ENCODE measurements at places on chromosomes 2 and 18.

DNA sequence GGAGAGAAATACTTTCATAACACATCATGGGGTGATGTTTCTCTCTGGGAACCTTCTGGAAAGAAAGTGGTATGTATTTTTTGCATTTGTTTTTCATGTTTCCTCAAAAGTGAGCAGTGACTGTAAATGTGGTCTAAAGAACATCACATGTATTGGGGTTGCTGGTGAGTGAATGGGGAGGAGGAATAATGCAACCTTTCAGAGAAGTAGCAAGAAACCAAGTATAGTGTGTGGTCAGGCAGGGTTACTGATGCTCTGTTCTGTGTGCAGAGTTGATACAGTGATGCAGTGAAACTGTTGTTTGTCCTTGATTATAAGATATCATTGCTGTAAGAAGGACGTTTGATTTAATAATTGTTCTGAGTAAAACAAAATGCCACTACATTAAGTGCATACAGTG lies 24.1 kb downstream of the ADNP2 start:
- no peak for DNase-seq

DNA sequence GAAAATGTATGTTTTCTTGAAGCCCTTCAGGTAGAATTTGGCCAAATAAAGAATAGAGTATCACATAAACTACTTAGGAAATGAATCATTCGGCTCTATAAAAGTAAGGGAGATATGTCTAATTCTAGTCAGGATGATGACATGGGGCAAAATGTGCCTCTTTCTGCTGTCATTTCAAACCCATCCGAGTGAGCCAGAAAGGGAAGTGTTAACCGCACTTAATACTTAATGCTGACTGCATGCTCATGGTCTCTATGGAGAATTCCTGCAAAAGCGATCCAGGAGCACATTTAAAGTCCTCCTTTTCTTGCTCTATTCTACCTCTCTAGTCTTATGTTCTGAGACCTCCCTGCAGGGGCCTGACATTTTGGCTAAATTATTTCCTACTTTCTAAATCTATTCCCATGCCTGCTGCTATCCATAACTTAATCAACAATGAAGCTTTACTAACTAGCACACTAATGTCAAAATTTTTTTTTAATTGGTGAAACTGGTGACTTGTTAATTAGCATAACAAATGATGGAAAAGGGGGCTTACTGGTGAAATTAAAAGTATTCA lies 127.4 kb downstream of the CDC42EP3 start:
- no peak for DNase-seq

DNA sequence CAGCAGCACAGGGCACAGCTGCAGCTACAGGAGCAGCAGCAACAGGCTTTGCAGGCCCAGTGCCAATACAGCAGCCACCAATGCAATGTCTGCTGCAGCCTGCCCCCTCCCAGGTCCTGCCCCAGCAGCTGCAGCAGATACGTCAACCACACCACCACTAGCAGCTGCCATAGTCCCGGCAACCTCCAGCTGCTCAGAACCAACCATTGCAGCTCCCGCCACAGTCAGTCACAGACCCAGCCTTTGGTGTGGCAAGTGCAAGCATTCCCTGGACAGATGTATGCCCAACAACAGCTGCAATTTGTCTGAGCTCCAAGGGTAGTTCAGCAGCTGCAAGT lies 53.3 kb upstream of the TUBA3E start:
- no peak for DNase-seq

DNA sequence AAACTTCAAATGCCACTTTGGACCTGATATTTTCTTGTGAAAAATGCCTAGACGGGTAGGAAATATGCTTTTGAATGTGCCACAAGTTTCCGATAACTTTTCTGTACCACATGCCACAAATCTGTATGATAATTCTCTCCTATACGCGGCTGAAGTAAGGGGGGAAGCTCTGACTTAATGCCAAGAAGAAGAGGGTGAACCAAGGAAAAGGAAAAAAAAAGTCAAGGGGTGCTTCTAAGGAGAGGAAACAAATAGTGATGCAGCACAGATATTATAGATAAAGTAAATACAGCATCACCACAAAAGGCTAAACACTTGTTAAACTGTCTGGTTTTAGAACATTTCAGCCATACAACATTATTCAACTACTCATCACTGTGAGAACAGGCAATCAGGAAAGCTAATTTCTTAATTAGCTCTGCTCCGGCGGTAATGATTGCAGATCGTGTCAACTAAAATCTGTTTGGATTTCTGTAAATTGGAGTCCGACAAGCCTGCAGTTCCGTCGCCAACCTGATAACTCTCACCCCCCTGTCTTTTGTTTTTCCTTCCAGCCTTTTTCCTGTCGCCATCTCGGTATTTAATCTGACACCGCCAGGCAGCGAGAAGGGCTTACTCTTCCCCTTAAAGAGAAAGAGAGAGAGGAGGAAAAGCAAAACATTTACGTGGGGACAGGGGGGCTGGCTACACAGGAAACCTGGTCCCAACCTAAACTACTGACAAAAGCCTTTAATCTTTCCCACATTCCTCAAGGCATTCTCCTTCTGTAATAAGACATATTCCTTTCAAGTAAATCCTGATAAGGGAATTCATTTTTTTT lies 67.5 kb downstream of the ZEB2 start:
- DNase-seq: no peak

- no peak for DNase-seq
Measured at GRCh38 chr18:23718243-23718720, 29.0 kb downstream of the LAMA3 start.

- no peak for DNase-seq
Measured at GRCh38 chr2:27003857-27004256, 28.9 kb upstream of the TMEM214 start.

DNA sequence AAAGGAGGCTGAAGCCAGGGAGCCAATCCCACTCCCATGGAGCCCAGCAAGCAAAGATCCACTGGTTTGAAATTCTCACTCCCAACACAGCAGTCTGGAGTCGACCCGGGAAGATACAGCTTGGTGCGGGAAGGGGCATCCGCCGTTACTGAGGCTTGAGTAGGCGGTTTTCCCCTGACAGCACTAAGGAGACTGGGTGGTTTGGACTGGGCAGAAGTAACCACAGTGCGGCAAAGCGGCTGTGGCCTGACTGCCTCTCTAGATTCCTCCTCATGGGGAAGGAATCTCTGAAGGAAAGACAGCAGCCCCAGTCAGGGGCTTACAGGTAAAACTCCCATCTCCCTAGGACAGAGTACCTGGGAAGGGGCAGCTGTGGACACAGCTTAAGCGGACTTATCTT lies 261.6 kb upstream of the KYNU start:
- no peak for DNase-seq

GRCh38 chr2:139357972-139358371 lies 577.8 kb upstream of the NXPH2 start:
- DNase-seq: no peak

DNA sequence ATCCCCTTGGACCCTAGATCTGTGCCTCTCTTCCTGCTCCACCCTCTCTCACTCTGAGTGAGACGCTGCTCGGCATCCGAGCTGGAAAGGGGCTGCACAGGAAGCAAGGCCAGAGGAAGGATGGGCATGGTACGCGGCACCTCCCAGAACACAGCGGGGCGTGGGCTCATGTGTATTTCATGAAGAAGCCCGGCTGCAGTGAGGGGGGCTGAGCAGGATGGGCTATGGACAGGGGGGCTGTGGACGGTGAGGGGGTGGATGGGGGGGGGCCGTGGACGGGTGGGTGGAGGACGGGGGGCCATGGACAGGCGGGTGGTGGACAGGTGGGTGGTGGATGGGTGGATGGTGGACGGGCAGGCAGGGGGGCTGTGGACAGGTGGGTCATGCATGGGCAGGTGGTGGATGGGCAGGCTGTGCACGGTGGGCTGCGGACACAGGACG lies 28.5 kb downstream of the SLC66A2 start:
- DNase-seq: no peak

DNA sequence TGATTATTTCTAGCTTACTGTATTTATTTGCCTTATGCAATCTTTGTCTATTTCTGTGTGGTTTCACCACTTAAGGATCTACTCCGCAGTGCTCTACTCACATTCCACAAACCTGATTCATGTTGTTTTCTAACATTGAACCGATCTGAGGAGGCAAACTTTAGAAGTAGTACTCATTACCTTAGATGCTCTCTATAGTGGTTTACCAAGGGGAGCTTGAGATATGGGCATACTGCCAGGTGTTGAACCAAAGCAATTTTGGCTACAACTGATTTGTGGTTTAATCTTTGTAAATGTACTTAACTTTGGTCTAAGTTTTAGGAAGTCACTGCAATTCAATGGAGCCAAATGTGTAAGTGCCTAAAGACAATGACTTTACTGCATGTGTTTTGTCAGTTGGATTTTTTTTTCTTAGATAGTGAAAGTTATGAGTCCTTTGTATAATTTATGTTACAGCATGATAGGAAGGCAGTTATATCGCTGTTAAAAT lies 50.1 kb downstream of the MAP2 start:
- no peak for DNase-seq

GRCh38 chr2:230829959-230830358 lies 34.8 kb upstream of the ITM2C start:
- DNase-seq: no peak

DNA sequence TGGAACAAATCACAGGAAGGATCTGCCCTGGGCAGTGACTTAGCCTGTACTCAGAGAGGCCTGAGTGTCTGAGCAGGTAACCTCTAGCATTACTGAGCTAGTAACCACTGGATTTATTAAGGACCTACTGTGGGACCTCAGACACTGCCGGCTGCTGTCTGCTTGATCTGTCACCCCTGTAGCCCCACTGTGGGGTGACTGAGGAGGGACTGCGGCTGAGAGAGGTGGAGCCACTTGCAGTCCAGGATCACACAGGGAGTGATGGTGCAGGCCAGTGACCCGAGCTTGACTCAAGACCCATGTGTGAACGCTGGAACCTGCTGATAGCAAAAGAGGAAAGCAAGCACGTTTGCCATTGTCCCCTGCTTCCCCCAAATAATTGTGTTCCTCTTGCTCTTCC lies 15.6 kb downstream of the CHMP1B start:
- DNase-seq: no peak

DNA sequence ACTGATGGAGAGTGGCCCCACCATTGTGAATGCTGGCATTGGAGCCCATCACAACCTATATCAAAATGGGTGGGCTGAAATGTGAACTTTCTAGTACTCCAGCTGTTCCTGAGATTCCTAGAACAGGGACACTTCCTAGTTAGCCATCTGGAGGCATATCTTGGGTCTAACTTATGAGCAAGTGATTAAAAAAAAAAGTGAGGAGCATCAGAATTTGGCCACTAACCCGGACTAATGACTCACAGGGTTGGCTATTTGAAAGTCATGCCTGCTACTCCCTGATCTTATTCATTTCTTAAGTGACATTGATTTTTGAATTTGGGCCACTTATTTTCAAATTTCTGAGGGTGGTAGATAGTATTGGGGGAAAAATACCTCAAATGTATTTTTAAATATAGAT lies 216.6 kb downstream of the HRH4 start:
- DNase-seq: no peak

DNA sequence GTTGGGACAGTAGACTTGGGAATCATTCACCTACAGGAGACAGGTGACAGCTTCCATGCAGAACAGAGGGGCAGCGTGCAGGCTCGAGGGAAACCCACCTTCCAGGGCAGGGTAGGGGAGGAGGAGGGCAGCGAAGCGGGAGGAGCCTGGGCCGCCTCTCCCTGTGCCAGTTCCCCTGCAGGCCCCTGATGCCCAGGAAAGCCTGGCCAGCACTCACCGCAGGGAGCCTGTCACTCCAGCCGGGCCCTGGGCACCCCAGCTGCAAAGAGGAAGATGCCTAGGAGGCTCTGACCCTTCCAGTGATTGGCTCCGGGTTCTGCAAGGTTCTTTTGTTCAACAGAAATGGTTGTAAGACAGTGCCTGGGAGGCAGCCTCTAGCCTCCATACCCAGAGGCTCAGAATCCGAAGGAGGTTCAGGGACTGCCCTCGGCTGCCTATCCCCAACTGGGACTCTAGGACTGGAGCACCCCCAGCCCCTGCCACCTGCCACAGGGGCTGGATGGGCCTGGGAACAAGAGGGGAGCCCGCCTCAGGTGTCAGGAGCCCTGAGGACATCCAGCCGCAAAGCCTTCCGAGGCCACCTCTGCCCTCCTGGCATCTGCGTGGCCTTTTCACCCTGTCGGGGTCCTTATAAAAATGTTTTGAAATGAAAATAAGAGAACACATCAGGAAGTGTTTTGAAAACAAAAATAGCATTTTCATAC lies 103.2 kb downstream of the PTGR3 start:
- no peak for DNase-seq

DNA sequence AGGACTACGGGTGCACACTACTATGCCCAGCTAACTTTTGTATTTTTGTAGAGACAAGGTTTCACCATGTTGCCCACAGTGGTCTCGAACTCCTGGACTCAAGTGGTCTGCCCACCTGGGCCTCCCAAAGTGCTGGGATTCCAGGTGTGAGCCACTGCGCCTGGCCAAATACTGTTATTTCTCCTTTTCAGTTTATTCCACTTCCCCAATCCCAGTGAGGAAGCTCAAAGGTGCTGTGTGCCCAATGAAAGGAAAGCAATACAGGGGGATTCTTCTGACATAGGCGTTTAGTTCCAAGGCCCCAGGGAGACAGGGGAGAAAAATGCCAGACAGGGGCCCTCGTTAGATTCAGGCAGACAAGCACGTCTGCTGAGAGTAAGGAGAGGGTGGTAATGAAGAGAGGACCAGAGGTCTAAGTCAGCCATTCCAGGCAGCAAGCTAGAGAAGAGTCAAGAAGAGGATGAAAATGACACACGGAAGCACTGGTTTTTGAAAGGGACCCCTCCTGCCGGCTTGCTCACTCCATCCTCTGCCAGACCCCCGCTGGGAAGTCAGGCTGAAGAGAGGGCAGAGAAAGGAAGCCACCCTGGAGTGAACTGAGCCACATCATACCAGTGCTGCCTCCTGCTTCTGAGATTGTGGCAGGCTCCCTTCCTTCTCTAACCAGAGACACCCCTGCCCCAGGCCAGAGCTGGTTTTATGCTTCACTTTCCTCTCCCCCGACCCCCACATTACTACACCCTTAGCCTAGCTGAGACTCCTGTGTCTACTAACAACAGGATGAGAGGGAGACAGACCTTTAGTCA lies 6.7 kb downstream of the INO80C start:
- no peak for DNase-seq

DNA sequence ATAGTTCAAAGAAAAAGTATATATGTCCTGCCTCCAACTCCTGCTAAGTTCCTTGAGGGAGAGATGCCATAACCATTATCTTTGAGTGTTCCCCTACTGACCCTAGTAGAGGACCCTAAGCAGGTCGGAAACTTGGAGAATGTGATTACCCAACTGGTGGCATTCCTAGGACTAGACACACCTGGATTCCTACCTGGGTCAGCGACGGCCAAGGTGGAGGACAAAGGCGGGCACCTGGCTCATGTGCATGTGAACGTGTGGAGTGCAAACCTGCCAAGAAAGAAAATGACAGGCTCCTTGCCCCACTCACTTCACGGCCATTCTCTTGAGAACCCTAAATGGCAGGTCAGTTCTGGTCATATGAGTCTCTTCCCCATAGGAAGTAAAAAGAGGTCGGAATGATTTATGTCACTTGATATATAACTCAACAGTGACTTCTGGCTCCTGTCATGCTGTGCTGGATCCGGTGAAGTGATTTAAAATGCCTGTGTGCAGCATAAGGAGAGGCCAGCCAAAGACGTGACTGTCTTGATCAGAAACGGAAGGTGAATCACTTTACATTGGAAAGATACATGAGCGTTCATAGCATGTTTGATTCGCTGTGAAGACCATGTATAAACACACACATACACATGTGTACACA lies 371.6 kb downstream of the EIPR1 start:
- no peak for DNase-seq
